ENCODE measurements at places on chromosomes 6 and 20.

DNA sequence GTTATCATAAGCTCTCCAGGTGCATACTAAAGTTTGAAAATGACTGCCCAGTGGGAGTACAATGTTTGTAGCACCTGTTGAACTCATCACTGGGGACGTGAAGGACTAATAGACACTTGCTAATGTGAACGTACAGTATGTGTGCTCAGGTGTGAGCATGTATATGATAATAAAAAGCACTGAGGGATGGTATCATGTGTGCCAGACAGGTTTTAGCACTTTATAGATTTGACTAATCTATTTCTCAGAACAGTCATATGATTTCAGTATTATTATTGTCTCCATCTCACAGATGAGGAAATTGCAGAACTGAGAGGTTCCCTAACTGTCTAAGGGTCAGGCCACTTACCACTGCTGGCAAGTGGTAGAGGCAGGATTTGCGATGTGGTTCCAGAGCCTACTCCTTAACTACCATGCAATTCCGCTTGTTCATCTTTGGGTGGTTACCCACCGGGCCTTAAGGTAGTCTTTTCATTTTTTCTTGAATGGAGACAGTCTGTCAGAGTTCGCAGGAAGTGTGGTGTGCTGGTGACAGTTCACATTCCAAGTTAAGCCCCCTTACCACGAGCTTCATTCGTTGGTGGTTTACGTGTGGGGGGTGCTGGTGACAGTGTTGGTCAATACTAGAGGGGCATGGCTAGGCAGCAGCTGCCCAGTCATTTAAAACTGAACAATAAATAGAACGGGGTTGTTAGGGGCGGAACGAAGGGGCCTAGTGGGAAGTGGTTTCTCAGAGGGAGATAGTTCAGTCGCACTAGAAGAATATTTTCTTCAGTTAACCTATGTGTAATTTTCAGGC, 46.8 kb downstream of the RREB1 start:
- peak; percentile 23 for DNase-seq

GRCh38 chr6:127345521-127345920, 2.1 kb upstream of the ECHDC1 start:
- no peak for DNase-seq

DNA sequence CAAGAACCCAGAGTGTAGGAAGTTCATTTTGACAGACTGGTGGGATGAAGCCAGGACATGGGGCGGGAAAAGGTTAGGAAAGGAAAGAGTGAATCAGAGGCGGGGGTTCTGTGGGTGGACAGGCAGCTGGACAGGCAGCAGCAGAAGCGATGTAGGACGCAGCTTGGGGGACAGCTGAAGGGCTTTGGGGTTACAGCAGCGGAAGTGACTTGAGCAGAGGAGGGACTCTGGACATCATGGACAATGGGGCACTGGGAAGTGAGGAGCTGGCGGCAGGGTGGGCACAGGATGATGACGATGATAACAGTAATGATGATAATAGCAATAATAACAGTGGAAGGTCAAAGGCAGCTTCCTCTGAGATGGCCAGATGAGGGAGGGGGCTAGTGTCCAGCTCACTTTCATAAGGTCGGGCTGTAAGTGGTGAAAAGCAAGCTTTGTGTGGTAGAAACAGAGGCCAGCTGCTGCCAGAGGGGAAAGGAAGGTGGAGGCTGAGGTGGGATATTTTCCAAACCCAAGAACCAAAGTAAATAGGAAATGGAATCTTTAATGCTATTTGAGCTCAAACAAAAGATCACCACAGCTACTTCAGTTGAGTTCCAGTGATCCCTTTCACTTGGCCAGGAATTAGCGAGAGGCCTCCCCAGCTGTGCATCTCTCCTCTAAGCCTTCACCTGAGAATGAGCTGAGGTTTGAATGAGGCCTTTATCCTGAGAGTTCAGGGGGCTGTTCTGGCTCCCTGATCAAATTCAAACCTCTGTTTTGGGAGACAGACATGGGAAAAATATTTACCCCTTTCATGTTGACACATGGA, 433.5 kb downstream of the DHX35 start:
- DNase-seq, result no peak

DNA sequence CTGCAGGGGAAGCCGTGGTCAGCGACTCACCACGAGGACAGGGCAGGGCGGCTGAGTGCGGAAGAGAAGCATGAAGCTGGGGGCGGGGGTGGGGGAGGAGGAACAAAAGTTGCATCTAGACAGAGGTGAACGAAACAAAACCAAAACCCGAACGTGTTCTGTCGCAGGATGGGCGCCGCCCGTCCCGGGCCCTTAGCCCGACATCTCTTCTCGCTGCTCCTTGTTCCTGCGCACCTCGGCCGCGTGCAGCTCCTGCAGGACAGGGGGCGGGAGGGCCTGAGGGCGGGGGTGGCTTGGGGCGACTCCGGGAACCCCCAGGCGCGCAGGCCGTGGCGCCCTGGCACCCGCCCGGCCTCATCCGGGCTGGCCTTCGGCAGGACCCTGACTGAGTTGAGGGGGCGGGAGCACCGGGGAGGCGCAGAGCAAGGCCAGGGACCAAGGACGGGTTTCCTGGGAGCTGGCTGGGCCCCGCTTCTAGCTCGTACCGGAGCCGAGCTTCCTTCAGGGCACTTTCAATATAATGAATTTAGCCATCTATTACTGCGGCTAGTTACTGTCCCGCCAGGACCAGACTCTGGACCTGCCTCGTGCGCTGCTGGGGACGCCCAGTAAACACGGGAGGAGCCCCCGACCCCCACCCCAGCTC, 12.0 kb downstream of the STMN3 start:
- DNase-seq, result no peak

DNA sequence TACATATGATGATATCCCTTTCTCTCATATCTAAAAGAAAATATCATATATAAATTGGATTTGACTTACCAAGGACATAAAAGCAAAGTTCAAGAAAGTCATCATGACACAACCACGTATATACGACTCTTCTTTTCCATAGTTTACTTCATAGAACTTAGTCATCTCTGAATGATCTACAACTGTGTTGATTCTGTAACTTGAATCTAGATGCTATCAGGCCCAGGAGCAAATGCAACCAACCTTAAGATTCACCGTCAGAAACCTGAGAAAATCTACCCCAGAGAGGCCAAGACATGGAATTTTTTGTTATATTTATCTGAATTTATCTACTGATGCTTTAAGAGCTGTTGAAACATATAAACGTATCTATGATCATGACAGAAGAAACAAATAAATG, 165.6 kb downstream of the PDE10A start:
- DNase-seq, result no peak

- DNase-seq, result no peak
Observed at GRCh38 chr20:50363027-50363426, 147.2 kb upstream of the PTPN1 start.

DNA sequence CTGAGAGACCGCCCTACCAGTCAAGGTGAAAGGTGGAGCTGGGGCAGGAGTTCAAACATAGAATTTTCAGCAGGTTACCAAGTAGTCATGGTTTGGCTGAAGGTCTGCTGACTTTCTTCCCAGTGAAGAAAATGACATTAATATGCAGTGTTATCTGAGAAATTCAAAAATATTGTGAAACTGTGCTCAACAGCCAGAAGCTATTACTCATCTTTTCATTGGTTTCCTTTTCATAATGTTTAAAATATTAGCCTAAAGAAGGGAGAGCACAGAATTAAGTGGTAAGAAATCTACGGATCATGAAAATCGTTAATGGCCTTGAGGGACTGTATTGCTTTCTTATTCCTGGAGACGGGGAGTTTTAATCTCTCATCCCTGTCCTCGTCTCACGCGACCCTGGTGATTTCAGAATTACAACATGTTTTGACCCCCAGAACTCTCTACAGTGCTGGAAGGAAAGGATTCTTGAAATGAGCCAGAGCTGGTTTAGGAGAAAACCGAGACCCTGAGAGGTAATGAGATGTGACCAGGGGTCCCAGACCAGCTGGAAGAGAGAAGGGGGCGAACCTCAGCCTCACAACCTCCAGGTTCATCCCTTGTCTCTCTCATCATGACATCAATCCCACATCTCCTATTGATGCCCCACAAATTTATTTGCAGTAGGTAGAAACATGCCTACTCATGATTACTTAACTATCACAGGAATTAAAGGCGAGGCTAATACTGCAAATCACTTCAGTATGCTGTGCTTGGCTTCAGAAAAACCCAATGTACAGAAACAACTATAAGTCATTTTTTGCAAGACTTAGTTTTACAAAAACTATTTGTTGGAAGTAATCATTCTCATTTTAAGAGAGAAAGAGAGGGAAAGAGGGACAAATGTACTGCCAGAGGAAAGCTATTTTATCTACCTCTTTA, 209.5 kb downstream of the FNDC1 start:
- DNase-seq, result no peak

Measured in NCI-H146 (cell line).